ENCODE measurements at places on chromosomes 7 and 10.

GRCh38 chr7:91603707-91604106, 276.8 kb downstream of the MTERF1 start:
- no peak for DNase-seq

DNA sequence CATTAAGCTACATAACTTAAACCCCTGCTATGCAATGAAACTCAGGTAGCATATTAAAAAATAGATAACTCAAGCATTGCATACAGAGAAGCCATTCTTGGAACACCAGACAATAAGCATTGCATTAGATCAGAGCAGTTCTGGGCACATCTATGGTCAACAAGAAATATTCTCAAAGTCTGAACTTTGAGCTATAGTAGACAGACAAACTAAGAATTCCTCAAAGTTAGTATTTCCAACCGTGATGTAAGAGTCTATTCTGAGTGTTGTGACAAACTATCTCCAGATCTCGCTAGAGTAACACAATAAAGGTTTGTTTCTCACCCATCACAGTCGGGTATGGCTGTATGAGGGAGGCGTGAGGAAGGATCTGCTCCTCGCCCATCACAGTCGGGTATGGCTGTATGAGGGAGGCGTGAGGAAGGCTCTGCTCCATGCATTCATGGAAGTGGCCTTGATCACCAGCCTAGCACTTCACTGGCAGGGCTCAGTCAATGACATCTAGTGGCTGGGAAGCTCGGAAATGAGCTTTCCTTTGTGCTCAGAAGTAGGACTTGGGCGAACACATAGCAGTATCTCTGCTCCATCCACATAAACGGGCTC, 61.6 kb upstream of the ANKRD1 start:
- DNase-seq: no peak

DNA sequence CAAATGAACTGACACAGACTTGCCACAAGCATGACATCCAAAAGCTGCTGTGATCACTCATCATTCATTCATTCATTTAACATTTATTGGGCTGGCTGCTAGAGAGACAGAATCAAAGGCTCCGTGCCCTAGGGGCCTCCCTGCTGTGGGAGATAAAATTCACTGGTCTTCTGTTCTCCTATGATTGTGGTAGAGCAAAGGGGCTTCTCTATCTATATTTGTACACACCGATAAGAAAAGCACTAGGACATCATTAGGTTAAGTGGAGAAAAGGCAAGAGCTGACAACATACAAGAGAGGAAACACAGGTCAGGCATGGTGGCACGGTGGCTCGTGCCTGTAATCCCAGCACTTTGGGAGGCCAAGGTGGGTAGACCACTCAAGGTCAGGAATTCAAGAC, 847.0 kb downstream of the TYW1 start:
- DNase-seq: no peak

DNA sequence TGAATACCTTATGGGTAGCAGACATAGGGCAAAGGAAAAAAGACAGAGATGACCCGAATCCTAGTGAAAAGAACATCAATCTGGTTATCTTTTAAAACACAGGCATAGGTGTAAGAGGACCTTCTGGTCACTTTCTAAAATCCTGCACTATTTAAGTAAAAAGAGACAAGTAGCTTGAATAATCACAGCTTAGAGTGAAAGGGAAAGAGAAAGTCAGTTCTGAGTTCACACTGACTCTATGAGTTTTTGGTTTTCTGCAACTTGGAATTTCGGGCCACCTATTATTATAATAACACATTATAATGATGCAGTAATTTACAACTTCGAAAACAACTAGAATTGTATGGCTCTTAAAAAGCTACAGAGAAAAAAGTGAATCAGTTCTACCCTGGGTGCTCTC, 247.8 kb downstream of the DOCK4 start:
- DNase-seq: no peak

GRCh38 chr7:43141091-43141490, 28.6 kb downstream of the HECW1 start:
- no peak for DNase-seq

GRCh38 chr7:151755131-151755801, 121.6 kb downstream of the PRKAG2 start:
- no peak for DNase-seq

- no peak for DNase-seq
These were observed 63.6 kb downstream of the RGS10 start for GRCh38 chr10:119478811-119479341.

- DNase-seq: no peak
These were observed 40.3 kb downstream of the VIPR2 start for GRCh38 chr7:159104188-159104920.

DNA sequence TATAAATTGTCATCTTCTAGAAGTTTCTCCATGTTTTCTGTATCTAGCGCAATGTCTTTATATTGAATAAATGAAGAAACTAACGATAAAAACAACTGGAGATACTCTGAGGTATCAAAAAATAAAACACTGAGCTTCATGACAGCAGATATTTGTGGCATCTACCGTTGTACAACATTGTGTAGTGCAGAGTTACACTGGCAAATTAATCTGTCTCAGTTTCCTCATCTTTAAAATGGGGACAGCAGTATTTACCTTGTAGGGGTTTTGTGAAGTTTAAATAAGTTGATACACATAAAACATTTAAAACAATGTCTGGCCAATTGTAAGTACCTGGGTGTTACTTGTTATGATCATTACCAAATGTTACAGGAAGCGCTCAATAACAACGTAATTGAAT, 10.4 kb downstream of the ITGB1 start:
- DNase-seq: no peak

DNA sequence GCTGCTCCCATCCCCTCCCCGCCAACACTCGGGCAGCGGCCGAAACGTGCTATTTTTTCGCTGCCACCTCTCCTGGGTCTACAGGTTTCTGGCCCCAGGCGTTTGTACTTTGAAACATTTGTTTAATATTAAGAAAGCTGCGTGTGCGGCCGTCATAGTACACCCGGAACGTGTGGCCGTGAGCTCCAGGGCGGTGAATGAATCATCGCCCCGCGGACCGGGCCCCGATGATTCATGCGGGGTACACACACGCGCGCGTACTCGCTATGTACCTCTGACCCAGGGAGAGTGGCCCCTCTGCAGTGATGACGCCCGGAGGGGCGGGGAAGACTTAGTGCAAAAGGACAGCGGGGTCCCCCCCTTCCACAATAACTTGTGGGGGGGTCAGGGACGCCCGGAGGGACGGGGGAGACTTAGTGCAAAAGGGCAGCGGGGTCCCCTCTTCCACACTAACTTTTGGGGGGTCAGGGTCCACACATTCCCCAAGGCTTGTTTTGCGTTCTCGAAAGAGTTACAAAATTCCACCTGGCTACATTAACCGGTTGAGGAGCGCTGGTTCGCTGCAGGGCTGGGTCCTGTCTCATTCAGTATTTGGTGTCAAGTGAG, 56.5 kb upstream of the PCGF5 start:
- DNase-seq: peak; percentile 33

- no peak for DNase-seq
These were observed 60.5 kb downstream of the SORBS1 start for GRCh38 chr10:95500649-95501048.

DNA sequence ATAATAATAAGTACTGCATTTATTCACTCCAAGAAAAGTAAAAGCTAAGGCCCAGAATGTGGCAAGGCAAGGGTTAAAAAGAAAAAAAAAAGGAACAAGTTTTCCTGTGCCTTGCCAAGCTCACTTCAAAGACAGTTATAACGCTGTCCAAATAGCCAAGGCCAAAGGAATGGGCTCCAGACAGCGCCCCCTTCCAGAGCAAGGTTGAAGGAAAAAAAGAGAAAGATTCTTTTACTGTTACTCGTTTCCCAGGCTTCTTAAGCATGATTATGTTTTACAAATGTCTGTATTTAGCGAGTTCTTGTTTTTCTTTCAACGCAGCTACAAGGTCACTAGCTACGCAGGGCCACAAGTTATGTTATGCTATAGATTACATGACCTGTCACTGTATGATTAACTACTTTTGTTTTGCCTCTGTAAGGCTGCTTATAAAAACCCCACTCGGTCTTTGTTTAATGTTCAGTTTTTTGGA, 9.1 kb upstream of the EIF4H start:
- no peak for DNase-seq

DNA sequence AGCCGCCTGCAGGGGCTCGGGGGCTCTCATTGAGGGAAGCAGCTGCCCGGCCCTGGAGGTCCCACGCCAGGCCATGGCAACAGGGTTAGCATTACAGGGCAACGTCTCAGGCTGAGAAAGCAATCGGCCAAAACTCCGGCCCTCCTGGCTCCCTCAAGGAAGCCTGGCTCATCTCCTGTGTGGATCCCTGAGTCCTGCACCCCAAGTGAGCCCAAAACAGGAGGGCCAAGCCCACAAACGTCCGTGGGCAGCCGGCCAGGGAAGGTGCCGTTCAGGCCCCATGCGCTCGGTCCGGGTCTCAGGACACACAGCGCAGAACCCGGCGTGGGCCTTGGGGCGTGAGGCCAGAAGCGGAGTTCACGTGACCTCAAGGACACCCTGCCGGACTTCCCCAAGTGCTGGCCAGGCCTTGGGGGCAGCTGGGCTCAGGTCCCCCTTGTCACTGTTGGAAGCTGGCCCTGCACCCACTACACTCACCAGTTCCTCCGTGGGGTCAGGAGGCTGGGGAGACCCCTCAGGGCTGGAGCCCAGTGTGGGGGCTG, 8.0 kb upstream of the PWWP2B start:
- DNase-seq: no peak

DNA sequence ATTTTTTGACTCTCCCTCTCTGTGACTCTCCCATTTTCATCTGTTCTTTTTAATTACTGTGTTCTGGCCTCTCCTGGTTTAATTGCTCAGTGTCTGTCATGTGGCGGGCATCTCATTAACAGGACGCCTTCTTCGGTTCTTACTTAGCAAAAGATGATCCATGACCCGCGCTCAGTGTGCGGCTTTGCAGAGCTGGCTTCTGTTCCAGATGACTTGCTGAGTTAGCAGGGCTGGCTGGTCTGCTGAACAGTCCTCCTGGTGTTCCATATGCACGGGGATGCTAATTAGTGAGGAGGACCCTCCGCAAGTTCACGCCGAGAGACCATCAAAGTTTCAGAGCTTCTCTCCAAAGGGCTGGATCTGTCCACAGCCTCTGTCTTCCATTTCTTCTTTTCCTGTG, 258.6 kb upstream of the MKI67 start:
- DNase-seq: no peak

- DNase-seq: no peak
These were observed 43.8 kb downstream of the PDE6C start for GRCh38 chr10:93656155-93656554.

- DNase-seq: no peak
These were observed 20.2 kb upstream of the TMEM178B start for GRCh38 chr7:141053626-141054025.

- no peak for DNase-seq
These were observed 18.4 kb downstream of the SLC18A2 start for GRCh38 chr10:117259279-117259678.

DNA sequence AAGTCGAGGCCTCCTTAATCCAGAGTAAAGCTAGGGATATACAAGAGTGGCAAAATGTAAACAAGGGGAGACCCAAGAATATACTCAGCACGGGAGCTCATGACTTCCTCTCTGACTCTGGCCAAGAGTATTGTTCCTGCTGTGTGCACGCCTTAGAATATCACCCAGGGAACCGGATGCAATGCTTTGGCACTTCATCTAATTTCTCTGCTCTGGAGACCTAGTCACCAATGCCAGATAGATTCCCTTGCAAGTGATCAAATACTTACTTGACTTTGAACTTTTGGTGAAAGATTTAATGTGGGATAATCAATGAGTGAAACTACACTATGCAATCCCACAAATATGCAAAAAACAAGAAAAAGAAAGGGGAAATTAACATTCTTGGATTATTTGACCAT, 695.5 kb downstream of the INHBA start:
- no peak for DNase-seq

- DNase-seq: no peak
These were observed 143.2 kb downstream of the MAPK8 start for GRCh38 chr10:48449501-48450232.

- no peak for DNase-seq
These were observed 16.7 kb downstream of the PRTFDC1 start for GRCh38 chr10:24935504-24936292.

- no peak for DNase-seq
These were observed 125.3 kb upstream of the RSU1 start for GRCh38 chr10:16942381-16943078.

DNA sequence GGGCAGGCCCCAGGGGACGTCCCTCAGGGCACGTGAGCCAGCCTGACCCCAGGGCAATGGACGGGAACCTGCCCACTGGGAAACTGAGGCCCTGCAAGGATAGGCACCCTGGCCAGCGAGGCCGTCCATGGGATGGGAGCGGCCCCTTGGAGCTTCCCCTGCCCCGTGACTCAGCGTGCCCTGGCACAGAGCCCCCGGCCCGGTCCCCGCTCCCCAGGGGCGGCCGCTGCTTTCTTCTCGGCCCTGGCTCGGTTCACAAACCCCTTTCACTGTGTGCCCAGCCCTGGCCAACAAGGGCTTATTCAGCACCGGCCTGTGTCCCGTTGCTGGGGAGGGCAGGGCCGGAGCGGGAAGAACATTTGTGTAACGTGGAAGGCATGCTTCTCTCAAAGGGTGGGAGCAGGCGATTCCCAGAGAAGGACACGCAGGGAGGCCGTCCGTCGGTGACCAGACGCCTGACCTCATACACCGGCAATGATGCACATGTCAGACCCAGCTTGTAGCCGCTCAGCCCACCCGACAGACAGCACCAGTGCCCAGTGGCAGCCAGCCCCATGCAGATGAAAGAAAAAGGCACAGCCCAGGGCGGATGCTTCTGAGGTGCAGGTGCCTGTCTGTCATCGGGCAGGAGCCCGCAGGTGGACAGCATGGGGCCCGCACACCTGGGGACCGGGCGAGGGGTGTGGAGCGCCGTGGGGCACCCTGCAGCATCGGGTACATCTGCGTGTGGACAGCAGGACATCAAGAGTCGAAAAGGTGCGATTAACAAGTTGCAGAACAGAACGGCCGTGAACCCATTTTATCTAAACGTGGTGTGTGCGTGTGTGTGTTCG, 94.5 kb downstream of the PDGFA start:
- DNase-seq: no peak

GRCh38 chr10:93079663-93080349, 6.1 kb downstream of the CYP26A1 start:
- DNase-seq: no peak
